Panc1 (cell line): ENCODE measurements at places on chromosomes 2 and 18.

- H3K4me1 ChIP-seq, result no peaks in the 10 kb centered on the region
- no peaks in the 10 kb centered on the region for H3K36me3 ChIP-seq
- H3K27ac ChIP-seq, result no peak overlapping the region
These were observed 69.3 kb downstream of the FARP2 start for GRCh38 chr2:241425368-241425767.

- H3K27me3 ChIP-seq, result no peaks in the 10 kb centered on the region
- DNase-seq, result no peak
- H3K27ac ChIP-seq, result no peak overlapping the region
- H3K4me1 ChIP-seq, result no peaks in the 10 kb centered on the region
- no peaks in the 10 kb centered on the region; the same call in 1 of the 2 replicates for H3K36me3 ChIP-seq
These were observed 109.4 kb downstream of the LYPD1 start for GRCh38 chr2:132560562-132560961.

DNA sequence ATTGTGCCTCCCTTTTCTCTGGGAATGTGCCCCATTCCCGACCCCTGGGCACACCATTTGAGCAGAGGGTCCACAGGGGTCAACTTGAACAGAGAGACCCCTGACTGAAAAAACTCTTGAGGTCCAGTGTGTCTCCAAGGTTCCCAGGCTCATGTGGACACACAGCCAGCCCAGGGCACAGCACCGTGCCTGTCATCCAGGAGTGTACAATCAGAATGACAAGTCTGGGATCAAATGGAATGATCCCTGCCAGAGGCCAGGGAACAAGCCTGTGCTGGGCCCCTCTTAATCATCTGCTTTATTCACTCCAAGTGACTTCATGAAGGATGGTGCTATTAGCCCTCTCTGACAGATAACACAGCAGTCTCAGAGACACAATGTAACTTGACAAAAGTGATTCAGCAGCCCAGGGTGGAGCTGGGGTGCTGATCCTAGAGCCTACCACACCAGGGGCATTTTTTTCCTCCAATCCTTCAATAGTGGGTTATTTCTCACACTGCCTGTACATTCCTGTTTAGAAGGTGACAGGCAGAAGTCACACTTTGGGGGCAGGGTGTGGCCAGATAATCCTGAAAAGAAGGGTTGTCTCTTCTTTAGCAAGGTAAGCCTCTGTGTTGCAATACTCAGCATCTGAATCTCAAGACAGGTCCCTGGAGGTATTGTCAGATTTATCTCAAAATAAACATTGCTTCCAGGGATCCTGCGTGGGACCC is 84.0 kb upstream of the TMEM200C start:
- H3K4me1 ChIP-seq, result no peaks in the 10 kb centered on the region
- H3K27ac ChIP-seq, result no peak overlapping the region
- no peak for DNase-seq
- H3K36me3 ChIP-seq, result no peaks in the 10 kb centered on the region
- no peaks in the 10 kb centered on the region for H3K27me3 ChIP-seq

DNA sequence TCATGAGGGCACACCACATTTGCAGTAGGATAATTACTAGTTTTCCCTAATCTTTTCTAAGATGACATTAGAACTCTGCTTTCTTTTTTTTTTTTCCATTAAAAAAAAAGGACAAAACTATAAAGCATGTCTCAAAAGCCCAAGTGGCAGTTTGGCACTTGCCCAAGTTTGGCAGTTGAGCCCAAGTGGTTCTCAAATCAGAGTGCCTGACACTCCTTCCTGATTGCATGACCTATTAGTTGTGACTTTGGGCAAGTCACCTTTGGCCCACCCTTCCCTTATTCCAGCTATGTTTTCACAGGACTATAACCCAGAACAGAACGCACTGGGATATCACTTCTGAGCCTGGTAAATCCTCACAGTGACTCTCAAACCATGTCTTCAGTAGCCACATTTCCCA is 273.0 kb downstream of the CCDC85A start:
- H3K27me3 ChIP-seq, result no peaks in the 10 kb centered on the region
- H3K27ac ChIP-seq, result no peak overlapping the region
- H3K36me3 ChIP-seq, result no peaks in the 10 kb centered on the region
- no peaks in the 10 kb centered on the region for H3K4me1 ChIP-seq
- DNase-seq, result no peak
- H3K4me3 ChIP-seq, result no peak overlapping the region

DNA sequence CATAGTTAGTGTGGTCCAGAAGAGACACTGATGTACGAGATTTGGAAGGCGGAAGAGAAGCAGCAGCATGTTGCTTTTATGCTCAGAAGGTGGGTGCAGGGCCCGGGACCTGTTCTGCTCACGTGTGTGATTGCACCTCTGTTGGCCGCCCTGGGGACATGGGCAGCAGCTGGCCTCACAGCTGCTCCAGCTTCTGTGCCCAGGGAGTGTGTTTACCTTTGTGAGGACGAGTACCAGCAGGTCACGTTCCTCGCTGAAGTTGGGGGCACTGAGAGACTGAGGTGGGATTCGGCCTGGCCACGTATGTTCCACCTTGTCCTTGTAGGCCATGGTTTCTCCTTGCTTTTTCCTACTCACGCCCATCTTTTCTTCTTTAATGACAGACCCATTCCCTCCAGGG is 86.3 kb downstream of the PMAIP1 start:
- DNase-seq, result no peak
- H3K4me1 ChIP-seq, result no peaks in the 10 kb centered on the region
- H3K27ac ChIP-seq, result no peak overlapping the region
- no peaks in the 10 kb centered on the region for H3K36me3 ChIP-seq
- H3K4me3 ChIP-seq, result no peak overlapping the region

DNA sequence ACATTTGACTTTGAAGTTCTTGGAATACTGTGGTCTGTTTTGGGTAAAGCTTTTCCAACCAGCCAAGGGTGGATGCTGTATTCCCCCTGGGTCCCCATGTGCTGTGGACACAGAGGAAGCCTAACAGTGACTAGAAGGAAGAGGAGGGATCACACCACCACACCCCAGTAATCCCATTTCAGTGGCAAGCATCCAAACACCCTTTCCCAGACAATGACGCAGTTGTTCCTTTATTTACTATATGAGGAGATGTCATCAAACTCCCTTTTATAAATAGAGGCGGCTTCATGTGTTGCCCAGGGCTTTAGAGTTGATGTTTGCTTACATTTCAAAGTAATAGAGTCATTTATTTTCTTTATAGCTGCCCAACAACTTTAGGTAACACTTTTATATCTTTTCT is 959.4 kb upstream of the GYPC start:
- H3K4me3 ChIP-seq, result no peak overlapping the region
- no peak overlapping the region for H3K27ac ChIP-seq
- H3K27me3 ChIP-seq, result no peaks in the 10 kb centered on the region
- no peaks in the 10 kb centered on the region for H3K4me1 ChIP-seq
- H3K36me3 ChIP-seq, result no peaks in the 10 kb centered on the region

- no peak overlapping the region for H3K4me3 ChIP-seq
- no peaks in the 10 kb centered on the region for H3K4me1 ChIP-seq
- no peak overlapping the region for H3K27ac ChIP-seq
- no peaks in the 10 kb centered on the region for H3K27me3 ChIP-seq
- no peaks in the 10 kb centered on the region for H3K36me3 ChIP-seq
- DNase-seq, result no peak
These were observed 392.4 kb downstream of the TXNL1 start for GRCh38 chr18:56245866-56246580.

GRCh38 chr2:23603156-23603555 is 218.2 kb downstream of the KLHL29 start:
- no peak overlapping the region for H3K27ac ChIP-seq
- H3K4me3 ChIP-seq, result no peak overlapping the region
- no peaks in the 10 kb centered on the region for H3K4me1 ChIP-seq
- no peak for DNase-seq
- no peaks in the 10 kb centered on the region for H3K36me3 ChIP-seq
- H3K27me3 ChIP-seq, result no peaks in the 10 kb centered on the region
